ENCODE measurements at places on chromosomes 1 and 21. TPM values are rescaled to one million over a fixed set of nuclear protein-coding genes. Genes with fewer than 3 reads are reported as not detected.

DNA sequence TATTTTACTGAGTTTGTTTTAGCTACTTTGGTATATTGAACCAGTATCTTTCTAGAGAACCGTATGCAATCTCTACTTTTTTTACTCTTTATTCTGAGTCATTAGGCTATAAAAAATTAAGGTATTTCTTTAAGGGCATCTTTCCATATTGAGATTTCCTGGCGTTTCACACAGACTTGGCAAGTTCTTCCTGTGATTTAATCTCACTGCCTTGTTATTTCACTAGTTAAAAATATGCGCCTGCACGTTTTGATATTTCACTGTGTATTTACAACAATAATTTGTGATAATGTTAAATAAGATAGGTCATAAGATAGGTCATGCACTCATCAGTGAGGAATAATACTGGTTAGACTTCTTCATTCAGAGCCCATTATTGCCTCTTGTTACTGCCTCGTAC, 16.2 kb upstream of the CR1L start:
- no peak for DNase-seq

DNA sequence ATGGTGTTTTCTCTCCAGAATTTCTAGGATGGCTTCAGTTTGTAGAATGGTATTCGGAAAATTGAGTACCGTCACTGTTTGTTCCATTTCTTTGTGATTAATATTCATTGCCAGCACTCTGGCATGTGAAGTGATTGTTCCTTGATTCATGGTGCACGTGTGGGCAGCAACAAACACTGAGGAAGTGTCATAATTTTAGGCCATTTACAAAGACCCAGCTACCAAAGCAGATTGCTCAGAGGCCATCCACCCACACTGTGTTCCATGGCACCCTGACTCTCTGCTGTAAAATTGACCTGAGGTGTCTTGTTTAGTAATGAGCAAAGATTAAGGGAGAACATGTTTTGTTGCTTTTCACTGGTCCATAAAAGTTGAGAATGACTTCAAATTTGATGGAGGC, 250.9 kb upstream of the FMN2 start:
- DNase-seq: no peak

- no peak for DNase-seq
Observed at GRCh38 chr1:152996633-152997400, 4.7 kb upstream of the SPRR3 start.

CELA3B gene
- total RNA-seq: not detected

Measured in PC-9 (cell line).